Fibroblast of villous mesenchyme (primary cell): ENCODE measurements at places on chromosomes 6 and 20. TPM values are rescaled to one million over a fixed set of nuclear protein-coding genes. Genes with fewer than 3 reads are reported as not detected.

The FKBP1C gene
- total RNA-seq: 0.43 and 1.6 TPM in 2 replicates

- DNase-seq: no peak
Observed at GRCh38 chr6:75368151-75368779, 83.7 kb upstream of the TMEM30A start.

The TREM1 gene
- not detected in 2 replicates for total RNA-seq

DNA sequence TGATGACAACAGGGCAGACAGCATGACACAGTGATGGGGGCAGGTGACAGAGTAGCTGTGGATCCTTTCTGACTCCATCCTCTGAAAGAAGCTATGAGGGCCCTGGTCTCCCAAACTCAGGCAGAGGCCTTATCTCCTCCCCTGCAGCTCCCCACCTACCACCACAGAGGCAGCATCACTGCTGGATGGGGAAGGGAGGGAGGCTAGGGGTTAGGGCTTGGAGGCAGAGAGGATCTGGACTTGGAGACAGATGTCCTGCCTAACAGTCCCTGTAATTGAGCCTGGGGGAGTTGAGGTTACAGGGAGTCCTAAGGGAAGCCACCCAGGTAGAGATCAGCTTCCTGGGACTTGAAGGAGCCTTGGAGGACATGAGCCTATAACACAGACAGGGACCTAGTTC, 37.9 kb downstream of the FAM110A start:
- no peak for DNase-seq

- no peak for DNase-seq
Observed at GRCh38 chr6:35876902-35877301, 44.0 kb downstream of the SRPK1 start.

The TRERF1 gene
- 6.4 and 6.5 TPM in 2 replicates for total RNA-seq

DNA sequence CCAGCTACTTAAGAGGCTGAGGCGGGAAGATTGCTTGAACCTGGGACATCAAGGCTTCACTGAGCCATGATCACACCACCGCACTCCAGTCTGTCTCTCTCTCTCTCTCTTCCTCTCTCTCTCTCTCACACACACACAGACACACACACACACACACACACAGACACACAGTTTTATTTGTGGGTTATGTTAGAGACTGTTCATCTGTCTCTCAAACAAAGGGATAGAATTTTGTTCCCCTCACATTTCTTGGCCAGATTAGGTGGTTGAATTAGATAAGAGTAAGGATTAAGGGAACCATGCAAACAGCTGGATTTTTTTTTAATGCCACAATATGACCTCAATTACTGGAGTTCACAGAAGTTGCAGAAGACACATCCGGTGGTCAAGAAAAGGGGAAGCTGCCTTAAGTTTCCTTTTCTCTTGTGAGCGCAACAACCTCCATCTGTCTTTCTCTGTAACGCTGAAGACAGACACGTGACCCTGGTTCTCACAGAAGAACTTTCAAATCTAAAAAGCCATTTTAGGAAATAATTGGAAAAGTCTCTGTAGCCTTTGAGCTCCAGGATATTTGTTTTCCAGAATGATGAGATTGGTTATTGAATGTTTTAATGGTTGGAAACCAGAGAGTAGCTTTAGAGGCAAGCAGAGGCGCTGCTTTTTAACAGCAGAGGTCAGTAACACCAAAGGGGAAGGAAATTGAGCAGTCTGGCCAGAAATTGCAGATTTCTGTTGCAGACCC, 32.9 kb upstream of the LGSN start:
- DNase-seq: peak; percentile 78

DNA sequence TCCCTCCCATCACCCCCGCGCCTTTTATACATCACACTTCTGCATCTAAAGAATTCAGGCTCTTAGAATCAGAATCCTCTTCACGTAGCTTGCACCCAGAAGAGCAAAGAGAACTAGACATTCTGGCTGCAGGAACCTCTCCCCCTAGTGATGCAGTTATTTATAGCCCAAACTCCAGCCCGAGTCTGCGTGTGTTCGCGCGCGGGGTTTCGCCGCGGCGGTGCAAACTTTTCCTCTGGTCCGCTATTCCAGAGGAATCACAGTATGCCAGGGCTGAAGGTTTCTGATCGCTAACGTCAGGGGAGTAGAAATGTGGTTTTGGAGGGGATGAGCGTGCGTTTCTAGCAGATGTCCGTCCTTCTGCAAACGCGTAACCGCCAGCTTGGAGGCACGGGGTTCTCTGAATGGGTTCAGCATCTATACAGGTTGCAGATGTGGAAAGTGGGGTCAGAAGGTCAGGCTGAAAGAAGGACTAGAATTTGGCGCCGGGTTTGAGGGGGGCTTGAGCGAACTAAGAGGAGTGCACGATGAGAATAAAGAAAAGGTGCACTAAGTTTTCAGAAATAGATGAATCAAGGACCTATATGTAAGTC, 1.8 kb downstream of the EPHA7 start:
- no peak for DNase-seq

DNA sequence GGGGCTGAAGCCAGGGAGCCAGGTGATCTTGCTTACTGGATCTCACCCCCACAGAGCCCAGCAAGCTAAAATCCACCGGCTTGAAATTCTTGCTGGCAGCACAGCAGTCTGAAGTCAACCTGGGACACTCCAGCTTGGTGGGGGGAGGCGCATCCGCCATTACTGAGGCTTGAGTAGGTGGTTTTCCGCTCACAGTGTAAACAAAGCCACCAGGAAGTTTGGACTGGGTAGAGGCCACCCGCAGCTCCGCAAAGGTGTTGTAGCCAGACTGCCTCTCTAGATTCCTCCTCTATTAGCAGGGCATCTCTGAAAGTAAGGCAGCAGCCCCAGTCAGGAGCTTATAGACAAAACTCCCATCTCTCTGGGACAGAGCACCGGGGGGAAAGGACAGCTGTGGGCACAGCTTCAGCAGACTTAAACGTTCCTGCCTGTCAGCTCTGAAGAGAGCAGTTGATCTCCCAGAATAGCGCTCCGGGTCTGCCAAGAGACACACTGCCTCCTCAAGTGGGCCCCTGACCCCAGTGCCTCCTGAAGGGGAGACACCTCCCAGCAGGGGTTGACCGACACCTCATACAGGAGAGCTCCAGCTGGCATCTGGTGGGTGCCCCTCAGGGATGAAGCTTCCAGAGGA, 206.3 kb upstream of the KHDRBS2 start:
- DNase-seq: no peak

DNA sequence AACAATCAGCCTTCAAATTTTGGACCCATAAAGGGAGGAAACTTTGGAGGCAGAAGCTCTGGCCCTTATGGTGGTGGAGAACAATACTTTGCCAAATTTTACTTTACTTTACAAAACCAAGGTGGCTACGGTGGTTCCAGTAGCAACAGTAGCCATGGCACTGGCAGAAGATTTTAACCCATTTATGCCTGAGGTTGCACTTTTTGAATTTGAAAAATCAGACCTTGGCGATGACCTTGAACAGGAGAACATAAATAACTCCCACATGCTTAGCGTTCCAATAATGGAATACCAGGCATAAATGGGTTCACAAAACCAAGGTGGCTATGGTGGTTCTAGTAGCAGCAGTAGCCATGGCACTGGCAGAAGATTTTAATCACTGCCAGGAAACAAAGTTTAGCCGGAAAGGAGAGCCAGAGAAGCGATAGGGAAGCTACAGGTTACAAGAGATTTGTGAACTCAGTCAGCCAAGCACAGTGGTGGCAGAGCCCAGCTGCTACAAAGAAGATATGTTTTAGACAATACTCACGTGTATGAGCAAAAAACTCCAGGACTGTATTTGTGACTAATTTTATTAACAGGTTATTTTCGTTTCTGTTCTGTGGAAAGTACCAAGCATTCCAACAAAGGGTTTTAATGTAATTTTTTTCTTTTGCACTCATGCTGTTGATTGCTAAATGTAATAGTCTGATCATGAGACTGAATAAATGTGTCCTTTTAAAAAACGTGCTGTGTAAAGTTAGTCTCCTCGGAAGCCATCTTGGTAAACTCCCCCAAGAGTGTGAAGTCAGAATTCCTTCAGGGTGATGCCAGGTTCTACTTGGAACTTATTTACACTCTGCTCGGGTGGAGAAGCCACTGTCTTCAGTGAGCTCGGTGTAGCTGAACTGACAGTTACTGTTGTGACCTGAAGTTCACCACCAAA, 6.7 kb downstream of the SFT2D1 start:
- DNase-seq: no peak
